ENCODE measurements at places on chromosomes 7 and 10. TPM values are rescaled to one million over a fixed set of nuclear protein-coding genes. Genes with fewer than 3 reads are reported as not detected.

DNA sequence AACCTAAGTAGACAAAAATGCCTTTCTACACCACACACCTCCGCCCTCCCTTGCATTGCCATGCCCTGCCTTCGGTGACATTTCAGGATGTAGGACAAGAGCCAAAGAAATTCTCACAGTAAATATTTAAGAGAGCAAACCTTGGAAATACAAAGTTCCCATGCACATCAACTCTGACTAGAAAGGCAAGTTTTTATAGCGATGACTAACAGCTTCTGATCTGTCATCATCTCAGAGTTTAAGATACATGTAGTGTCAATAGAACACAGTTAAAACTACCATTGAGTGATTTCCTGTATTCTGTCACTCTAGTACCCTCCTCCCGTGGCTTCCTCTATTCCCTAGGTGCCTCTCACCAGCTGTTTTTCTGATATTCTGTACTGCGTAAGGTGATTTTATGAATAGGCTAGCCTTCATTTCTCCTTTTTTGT lies 20.7 kb downstream of the SLC16A9 start:
- DNase-seq: no peak

- no peak for DNase-seq
Measured at GRCh38 chr7:134044682-134045081, 82.5 kb upstream of the LRGUK start.

GRCh38 chr7:13105209-13105608 lies 417.8 kb downstream of the ARL4A start:
- DNase-seq: no peak

GRCh38 chr10:69490876-69491275 lies 39.6 kb downstream of the TSPAN15 start:
- no peak for DNase-seq

The MET gene
- 49.4 TPM for total RNA-seq

The ADAM12 gene
- 15.8 TPM for total RNA-seq
